ENCODE measurements at places on chromosomes 13 and 19.
A peak's percentile ranks its signal among the peaks of the same experiment; 100 is the strongest.

DNA sequence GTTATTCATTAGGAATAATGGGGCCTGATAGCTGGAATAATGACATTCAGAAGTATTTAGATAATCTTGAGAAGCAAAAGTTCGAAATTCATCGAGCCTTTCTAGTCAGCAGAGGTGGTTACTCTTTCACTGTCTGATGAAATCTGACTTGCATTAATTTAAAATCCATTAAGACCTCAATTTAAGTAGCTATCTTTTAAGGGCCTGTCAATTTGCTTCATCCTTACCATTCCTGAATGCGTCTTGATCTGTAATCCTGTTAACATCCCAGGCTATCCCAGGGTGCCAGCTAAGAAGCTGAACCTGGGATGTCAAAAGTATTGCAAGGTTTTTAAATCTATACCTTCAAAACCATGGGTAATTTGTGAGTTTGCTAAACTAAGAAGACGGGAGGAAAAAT, 1491.0 kb upstream of the MIR17HG start:
- DNase-seq, result no peak

GRCh38 chr19:55703790-55704215, 28.8 kb downstream of the EPN1 start:
- peak; percentile 29 for DNase-seq

DNA sequence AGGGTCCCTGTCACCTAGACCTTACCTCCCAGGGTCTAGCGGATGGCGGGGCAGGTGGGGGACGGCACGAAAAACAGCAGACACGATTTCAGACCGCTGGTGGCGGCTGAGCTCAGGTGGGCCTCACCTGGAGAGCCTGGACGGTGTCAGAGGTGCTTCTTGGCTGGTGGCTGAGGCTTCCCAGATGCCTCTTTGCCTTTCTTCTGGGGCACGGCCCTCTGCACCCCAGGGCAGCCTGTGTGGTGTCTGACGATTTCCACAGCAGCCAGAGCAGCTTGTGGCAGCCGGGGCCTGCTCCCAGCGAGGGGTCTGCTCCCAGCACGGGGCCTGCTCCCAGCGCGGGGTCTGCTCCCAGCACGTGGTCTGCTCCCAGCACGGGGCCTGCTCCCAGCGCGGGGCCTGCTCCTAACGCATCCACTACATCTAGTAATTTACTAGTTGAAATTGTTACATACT, 66.7 kb downstream of the ATP11A start:
- no peak for DNase-seq

GRCh38 chr13:47829690-47830089, 171.4 kb downstream of the SUCLA2 start:
- DNase-seq, result no peak

DNA sequence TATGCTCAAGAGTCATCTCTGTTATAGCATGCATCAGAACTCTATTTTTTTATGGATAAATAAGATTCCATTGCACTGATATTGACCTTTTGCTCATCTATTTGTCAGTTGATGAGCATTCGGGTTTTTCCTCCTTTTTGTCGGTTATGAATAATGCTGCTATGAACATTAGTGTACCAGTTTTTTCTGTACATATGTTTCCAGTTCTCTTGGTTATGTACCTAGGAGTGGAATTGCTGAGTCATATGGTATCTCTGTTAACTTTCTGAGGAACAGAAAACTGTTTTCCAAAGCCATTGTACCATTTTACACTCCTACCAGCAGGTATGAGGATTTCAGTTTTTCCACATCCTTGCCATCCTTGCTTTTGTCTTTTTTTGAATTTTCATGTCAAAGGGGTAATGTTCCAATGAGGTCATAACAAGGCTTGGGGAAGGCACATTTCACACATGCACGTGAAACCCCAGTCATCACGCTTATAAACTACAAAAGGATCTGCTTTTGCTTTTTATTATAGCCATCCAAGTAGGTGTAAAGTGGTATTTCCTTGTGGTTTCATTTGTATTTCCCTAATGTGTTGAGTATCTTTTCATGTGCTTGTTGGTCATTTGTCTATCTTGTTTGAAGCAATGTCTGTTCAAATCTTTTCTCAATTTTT, 14.6 kb downstream of the KBTBD7 start:
- no peak for DNase-seq

GRCh38 chr19:43623889-43624670, 4.7 kb upstream of the ZNF428 start:
- DNase-seq, result no peak

GRCh38 chr13:39209731-39210531, 171.7 kb downstream of the NHLRC3 start:
- DNase-seq, result no peak

GRCh38 chr19:7500811-7501450, 12.1 kb upstream of the PEX11G start:
- DNase-seq, result no peak

GRCh38 chr13:106517109-106517847, 18.2 kb downstream of the EFNB2 start:
- DNase-seq, result no peak

GRCh38 chr13:80029170-80029569, 311.8 kb downstream of the SPRY2 start:
- no peak for DNase-seq

GRCh38 chr13:113077566-113077952, 28.0 kb upstream of the F7 start:
- DNase-seq, result no peak

- no peak for DNase-seq
Observed at GRCh38 chr13:36417331-36417730, 15.0 kb upstream of the CCNA1 start.

DNA sequence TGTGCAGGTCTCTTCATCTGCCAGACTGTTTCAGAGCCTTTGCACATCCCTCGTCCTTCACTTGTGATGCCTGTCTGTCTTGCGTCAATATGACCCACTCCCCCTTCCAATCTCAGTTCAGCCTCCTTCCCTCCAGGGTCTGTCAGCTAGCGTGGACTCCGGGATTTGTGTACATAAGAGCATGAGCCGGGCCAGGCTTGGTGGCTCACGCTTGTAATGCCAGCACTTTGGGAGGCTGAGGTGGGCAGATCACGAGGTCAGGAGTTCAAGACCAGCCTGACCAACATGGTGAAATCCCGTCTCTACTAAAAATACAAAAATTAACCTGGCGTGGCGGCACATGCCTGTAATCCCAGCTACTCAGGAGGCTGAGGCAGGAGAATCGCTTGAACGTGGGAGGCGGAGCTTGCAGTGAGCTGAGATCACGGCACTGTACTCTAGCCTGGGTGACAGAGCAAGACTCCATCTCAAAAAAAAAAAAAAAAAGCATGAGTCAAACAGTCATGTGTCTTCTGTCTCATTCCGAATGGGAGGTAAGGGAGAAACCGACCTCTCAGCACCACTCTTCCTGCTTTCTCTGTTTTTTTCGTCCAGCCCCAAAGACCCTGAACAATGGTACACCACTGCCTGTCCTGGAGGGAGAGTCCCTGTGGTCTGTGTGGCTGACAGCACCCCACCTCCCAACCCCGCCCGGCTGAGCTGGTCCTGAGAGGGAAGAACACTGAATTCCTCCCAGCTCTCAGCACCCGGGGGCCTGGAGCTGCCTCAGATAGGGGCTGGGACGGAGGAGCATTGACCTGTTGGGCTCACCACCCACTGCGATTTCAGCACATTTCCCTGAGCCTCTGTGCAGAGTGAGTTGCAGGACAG, 2.4 kb upstream of the SIGLEC9 start:
- DNase-seq, result no peak

GRCh38 chr19:4557144-4557970, 2.1 kb downstream of the SEMA6B start:
- DNase-seq, result no peak

- no peak for DNase-seq
Observed at GRCh38 chr13:99969919-99970650, 1.5 kb downstream of the ZIC5 start.

DNA sequence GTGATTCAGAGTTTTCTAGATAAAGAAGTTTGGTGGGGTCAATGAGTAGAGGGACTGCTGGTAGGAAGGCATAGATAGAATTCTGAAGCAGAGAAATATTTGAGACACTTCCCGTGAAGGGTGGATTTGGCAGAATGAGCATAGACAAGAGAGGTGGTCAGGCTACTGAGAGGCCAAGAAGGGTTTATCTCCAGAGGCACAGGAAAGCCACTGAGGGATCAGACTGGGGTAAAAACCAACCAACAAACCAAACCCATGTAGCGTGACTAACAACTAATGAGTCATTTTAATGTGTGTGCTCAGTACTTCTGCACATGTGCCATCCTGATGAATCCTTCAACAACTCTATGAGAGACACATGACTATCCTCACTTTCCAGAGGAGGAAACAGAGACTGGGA, 60.0 kb upstream of the SERP2 start:
- DNase-seq, result no peak

DNA sequence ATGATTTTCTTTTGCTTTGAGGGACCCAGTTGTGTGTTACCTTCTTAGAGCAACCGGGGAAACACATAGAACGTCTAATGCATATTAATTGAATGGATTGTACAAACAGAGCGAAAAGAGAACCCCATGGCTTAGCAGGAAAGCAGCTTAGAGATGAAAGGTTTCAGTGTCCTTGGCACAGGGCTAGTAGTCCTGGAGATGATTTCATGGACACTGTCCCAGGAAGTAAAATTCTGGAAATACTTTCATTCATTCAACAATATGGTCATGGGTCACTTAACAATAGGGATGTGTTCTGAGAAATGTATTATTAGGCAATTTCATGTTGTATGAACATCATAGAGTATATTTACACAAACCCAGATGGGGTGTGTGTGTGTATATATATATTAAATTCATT, 9.7 kb upstream of the FUT2 start:
- no peak for DNase-seq

DNA sequence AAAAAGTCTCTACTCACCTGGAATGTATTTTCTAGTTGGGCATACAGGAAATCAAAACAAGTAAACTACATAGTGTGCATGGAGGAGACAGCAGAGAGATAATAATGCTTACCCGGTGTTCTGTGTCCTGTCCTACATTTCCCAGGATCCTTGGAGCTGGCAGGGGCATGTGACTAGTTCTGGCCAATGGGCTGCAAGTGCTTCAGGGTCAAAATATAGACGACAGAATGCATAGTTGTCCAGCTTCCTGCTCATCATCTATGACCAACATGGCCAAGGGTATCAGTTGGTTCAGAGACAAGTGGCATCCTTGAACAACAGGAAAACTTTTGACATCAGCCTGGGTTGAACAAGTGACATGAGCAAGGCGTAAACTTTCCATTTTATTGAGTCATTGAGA, 8.5 kb downstream of the ZNF317 start:
- no peak for DNase-seq

DNA sequence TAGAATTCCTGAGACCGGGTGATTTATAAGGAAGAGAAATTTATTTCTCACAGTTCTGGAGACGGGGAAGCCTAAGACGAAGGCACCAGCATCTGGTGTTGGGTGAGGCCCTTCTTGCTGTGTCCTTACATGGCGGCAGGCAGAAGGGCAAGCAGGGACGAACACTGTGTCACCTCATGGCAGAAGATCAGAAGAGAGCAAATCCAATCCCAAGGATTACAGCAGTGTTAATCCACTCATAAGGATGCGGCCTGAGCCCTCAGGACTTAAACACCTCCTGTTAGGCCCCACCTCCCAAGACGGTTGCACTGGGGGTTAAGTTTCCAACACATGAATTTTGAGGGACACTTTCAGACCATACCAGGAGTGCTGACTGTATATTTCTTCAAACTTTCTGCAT, 6.7 kb upstream of the FBL start:
- DNase-seq, result no peak

- DNase-seq, result no peak
Observed at GRCh38 chr13:75704927-75705288, 68.8 kb downstream of the LMO7 start.

DNA sequence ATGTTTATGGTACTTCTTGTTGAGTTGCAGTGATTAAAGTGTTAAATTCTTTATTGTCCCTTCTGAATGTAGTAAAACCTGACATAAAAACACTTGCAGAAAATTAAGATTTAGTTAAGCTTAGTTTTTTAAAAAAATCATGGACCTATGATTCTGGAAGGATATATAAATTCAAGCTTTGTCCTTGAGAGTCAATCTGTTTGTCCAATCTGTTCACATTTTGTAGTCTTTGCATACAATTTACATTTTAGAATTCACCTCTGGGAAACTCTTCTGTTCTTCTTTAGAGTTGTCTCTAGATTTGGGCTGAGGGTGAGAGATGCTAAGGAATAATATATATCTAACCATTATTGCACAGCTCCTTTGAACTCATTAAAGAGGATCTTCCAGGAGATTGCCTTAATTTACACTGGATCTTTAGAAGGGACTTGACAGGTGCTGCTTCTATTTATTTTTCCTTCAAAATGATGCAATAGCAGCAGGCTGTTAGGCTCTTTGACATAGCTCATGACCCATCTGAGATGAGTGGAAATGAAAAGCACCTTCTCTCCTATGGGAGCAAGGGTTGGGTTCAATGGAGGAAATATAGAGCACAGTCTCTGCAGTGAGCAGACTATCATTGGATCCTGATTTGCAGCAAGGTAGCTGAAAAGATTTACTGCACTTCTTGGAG, 433.9 kb downstream of the GPC6 start:
- DNase-seq, result no peak

- no peak for DNase-seq
Observed at GRCh38 chr19:50686310-50687032, 33.1 kb downstream of the SHANK1 start.

- peak; percentile 34 for DNase-seq
Observed at GRCh38 chr19:38736413-38737280, 7.6 kb downstream of the CAPN12 start.

DNA sequence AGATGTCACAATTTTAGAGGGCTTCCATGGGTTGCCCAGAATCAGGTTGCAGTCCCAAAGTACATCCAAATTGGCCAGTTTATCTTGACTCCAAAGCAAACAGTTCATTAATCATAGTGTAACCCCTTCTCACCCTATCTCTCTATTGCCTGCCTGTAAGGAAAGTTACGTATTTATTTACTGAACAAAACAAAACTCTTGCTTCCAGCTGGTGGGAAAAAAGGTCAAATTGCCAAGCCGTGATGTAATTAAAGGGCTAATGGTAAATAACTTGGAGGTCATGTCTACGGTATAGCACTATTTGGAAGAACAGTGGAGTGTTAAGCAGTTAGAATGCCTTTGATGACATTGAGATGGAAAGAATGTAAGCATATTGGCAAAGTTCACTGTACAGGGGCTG, 214.0 kb downstream of the DLEU7 start:
- no peak for DNase-seq

- DNase-seq, result no peak
Observed at GRCh38 chr13:27825072-27825471, 32.8 kb downstream of the GSX1 start.

- no peak for DNase-seq
Observed at GRCh38 chr19:55676383-55676782, 1.4 kb downstream of the EPN1 start.

DNA sequence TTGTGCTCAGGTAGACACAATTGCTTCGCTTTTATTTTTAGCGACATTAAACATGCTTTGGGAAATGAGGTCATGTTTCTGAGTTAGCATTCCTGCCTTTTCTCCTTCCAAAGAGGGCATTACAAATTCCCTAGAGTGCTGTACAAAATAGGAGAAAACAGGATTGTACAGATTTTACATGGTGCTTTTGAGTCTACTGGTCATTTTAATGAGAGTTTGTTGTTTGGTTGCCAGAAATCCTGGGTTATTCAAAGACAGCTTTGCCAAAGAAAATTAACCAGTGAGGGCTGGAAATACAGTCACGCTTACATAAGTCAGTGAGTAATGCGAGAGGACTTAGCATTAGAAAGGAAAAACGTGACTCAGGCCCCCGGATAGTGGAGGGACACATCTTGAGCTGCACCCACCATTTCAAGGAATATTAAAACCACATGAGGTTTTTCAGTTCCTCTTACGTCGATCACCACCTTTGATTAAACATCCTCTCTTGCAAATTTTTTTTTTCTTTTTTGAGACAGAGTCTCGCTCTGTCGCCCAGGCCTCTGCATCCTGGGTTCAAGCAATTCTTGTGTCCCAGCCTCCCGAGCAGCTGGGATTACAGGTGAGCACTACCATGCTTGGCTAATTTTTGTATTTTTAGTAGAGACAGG, 55.4 kb downstream of the SACS start:
- DNase-seq, result no peak

Data from stimulated activated CD4-positive, alpha-beta T cell treated with anti-CD3 and anti-CD28 coated beads, Interleukin-1b, Interleukin-23, amount 100 ng/mL, for 1 hour (primary cell).